ENCODE measurements at places on chromosomes 3 and 15.

DNA sequence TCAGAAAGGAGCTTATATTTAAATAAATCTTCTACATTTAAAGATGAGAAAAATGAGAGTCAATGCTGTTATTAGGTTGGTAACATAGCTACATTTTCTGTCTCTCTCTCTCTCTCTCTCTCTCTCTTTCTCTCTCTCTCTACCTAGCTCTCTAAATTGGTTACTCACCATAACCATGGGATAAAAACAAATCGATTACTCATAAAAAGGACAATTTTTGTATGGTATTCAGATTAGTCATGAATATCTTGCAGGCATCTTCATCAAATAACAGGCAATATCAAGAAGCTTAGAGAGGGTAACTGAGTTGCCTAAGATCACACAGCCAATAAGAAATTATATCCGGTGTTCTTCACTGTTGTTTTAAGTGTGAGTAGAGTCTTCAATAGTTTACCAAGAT lies 81.8 kb upstream of the ALCAM start:
- DNase-seq: no peak

DNA sequence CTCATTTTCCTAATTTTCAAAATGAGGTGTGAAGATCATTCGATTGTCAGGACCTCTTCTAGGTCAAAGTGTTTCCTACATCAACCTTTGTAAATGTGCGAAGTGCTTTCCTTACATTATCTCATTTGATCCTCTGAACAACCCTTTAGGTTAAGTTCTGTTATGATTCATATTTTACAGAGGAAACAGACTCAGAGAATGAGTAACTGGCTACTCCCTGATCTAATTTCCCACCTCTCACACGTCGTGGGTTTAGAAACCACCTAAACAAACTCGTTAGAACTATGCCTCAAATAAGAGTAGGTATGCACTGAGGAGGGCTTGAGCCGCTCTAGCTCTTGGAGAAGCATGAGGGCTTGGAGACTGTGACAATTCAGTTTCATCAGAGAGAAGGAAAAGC lies 148.6 kb downstream of the CD47 start:
- no peak for DNase-seq

DNA sequence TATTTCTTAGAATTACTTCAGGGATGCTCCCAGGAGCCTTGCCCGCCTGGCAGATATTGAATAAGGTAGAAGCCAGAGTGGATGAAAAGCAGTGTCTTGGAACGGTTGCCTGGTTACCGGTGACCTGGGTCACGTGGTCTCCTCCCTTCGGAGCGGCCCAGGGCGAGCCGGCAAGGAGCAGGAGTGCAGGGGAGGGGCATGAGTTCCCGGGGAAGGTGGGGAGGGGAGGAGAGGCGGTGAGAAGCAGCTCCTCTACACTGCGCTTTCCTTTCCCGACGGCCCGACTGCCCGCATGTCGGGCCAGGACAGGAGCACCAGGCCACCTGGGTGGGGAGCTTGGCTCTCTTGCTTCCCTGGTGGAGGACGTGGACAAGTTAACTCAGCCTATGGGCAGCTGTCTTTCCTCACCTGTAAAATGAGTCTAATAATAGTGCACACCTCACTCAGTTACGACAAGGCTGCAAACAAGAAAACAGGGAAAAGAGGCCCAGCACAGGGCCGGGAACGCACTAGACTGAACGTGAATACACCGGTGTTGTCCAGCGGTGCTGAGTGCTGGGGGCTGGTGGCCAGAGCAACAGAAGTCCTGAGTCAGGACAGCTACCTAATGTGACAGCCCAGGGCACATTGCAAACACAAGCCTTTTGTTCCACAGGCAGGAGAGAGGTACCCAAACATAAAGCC lies 198.3 kb downstream of the ADAMTS9 start:
- DNase-seq: no peak

GRCh38 chr15:96598514-96598913 lies 268.0 kb downstream of the NR2F2 start:
- no peak for DNase-seq

DNA sequence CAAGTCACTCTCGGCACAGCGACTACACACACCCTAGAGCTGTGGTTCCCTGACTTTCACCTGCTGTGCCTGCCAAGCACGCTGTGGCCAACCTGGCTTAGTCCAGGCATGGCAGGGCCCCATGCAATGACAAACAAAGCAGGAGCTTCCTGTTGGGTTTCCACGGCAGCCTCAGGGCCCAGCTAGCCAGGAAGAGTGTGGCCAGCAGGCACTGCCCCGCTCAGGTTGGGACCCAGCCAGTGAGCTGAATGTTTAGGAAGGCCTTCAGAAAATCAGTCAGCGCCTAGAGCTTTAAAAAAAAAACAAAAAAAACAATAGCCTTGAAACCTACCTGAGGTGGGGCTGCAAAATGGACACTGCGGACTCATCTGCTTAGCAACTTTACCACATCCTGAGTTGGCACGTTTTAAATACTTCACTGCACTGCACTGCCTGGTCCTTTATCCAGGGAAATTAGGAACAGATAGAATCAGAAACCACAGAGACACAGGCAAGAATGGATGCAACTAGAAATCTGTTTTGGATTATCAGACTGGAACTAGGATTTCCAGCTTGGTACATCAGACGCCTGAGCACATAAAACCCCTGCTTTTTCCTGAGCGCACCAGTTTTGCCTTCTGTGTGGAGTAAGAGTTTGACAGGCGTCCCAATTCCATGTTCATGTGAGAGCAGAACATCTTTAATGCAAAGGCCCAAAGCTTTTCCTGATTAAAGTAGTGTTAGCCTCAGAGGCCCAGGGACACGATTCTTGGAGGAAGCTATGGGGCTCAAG lies 36.2 kb upstream of the LDHAL6B start:
- DNase-seq: no peak

- peak; percentile 79 for DNase-seq
Measured at GRCh38 chr15:31128919-31129768, 27.6 kb upstream of the TRPM1 start.

DNA sequence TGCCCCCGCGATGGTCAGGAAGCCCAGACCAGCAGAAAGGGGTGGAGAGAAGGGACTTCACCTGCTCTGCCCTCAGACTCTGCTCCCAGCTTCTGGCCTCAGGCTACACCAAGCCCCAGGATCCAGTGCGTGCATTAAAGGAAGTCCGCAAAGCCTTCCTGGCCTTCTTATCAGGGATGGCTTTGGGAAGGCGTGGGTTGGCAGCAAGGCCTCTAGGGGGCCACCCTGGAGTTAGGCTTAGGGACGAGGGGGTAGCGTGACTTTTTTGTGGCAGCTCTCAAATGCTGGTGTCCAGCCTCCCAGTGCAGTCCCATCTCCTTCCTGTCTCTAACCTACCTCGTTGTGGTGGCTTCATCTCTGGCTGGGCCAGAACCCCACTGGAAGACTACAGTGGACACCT lies 18.9 kb upstream of the RPL29 start:
- DNase-seq: no peak

GRCh38 chr3:76958274-76958673 lies 81.6 kb upstream of the ROBO2 start:
- DNase-seq: no peak

GRCh38 chr3:28768439-28768838 lies 419.8 kb upstream of the AZI2 start:
- no peak for DNase-seq

All from activated CD8-positive, alpha-beta memory T cell treated with anti-CD3 and anti-CD28 coated beads, Interleukin-2, amount 50 U/mL, for 4 hours (primary cell).